ENCODE measurements at places on chromosomes 6 and 20.

GRCh38 chr6:3165631-3166534, 8.5 kb upstream of the TUBB2A start:
- DNase-seq: no peak

DNA sequence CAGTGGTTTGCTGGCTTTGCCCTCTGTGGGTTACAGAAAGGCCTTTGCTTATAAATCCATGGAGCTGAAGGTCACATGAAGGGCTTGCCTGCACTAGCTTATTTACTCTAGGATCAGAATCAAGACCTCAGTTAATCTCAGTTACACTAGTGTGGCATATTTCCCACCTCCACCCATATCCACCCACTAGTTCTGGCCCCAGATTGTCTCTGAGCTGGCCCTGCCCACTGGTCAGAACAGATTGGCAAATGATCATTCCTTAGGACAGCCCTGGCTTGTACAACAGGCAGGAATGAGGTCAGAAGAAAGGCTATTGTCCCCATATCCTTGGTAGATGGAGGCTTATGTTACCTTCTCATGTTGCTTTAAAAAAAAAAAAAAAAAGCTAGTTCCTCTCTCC, 33.3 kb upstream of the SASH1 start:
- DNase-seq: no peak

DNA sequence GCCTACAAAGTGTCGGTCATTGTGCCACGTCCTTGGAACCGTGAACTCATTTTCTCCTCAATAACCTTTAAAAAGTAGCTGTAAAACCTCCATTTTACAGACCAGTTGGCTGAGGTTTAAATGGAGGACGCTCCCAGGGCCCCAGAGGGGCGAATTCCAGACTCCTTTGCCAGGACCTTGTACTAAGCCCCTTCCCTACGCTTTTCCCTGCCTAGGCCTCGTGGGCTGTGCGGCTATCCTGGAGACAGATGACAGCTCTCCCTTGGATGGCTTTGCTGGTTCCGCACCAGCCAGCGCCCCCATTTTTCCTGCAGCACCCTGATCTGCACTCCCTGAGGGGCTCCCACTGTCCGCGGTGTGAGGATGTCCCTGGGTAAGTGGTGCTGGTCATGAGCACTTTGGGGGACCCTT, 12.1 kb upstream of the SNHG17 start:
- no peak for DNase-seq

GRCh38 chr6:84805145-84805544, 40.7 kb upstream of the TBX18 start:
- DNase-seq: no peak

GRCh38 chr6:134707342-134708031, 242.4 kb downstream of the ALDH8A1 start:
- no peak for DNase-seq
